ENCODE measurements at places on chromosomes 12 and 14. TPM values are rescaled to one million over a fixed set of nuclear protein-coding genes. Genes with fewer than 3 reads are reported as not detected.

GRCh38 chr14:31441273-31442111 lies 15.8 kb downstream of the DTD2 start:
- no peak for DNase-seq

- no peak for DNase-seq
These were observed 4.6 kb upstream of the KLRC1 start for GRCh38 chr12:10457760-10458159.

DNA sequence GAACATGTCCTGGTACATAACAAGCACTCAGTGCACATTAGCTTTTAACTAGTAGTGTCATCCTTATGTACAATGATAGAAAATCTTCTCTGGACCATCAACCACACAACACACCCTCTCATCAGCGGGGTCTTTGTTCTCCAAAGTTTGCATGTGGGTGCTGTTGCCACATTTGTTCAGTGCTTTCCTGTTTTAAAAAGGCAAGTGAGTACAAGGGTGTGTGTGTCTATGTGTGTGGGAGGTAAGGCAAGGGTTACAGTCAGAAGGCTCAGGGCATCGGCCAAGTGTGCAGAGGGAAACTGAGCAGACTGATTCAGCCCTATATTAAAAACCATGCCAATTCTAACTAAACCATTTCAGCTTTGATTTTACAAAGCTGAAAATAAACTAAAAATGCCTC lies 17.9 kb downstream of the KRT76 start:
- no peak for DNase-seq

GRCh38 chr14:34383839-34384238 lies 78.2 kb downstream of the SPTSSA start:
- no peak for DNase-seq

Gene KRT77
- total RNA-seq: not detected

All from ascending aorta (tissue), 2 donors.